ENCODE measurements at places on chromosomes 1 and 21. TPM values are rescaled to one million over a fixed set of nuclear protein-coding genes. Genes with fewer than 3 reads are reported as not detected.

The MCOLN2 gene
- not detected for total RNA-seq

The FAAH gene
- total RNA-seq: 13.6 TPM

The ZNF648 gene
- under 0.01 TPM for total RNA-seq

The SH2D1B gene
- total RNA-seq: 0.52 TPM

The LMX1A gene
- total RNA-seq: 1.6 TPM

The MROH7 gene
- total RNA-seq: 1.6 TPM

The TAS1R3 gene
- 1.6 TPM for total RNA-seq

The DDAH1 gene
- total RNA-seq: 12.0 TPM

The MX2 gene
- 6.8 TPM for total RNA-seq

The NCMAP gene
- 0.52 TPM for total RNA-seq

The CYP4A22 gene
- total RNA-seq: not detected

The NES gene
- total RNA-seq: 494 TPM

The TRIM46 gene
- total RNA-seq: under 0.01 TPM

The CD53 gene
- total RNA-seq: 19.8 TPM

The GPR37L1 gene
- total RNA-seq: under 0.01 TPM

The OR2T29 gene
- not detected for total RNA-seq

The MCOLN3 gene
- total RNA-seq: 0.52 TPM
